Activated B cell treated with CpG ODN at 0.5 μM for 24 hours (primary cell): ENCODE measurements at places on chromosomes 1 and 21.

GRCh38 chr21:42463861-42464515, 32.0 kb downstream of the RSPH1 start:
- peak; percentile 26 for DNase-seq

DNA sequence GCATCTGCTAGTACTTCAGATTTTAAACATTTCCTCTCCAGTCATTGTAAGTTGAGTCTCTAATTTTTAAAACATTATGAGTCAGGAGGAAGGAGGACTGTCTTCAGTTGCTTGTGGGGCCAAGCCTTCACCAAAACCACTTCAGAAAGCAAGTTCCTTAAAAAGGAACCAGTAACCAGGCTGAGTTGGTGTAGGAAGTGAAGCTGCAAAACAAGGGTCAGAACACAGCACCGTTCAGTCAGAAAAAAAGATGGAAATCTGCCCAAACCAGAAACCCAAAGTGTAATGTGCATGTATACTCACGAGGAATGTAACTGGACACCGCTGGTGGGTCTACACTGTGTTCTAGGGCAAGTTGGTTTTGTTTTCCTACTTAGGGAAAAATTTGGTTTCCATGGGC, 402.1 kb downstream of the SETD4 start:
- DNase-seq, result no peak

DNA sequence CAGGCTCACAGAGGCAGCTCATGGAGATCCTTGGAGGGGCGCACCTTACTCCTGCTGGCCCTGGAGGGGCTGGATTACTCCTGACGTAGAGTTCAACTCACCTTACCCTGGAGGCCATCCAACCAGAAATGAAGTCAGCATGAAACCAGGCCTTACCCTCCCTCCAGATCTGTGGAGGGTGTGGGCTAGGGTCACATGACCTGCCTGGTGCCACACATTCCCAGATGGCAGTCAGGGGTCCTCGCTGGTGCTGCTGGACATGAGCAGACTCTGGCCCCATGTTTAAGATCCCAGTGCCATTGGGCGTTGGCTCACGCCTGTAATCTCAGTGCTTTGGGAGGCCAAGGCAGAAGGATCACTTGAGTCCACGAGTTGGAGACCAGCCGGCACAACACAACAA, 4.5 kb downstream of the C21orf58 start:
- no peak for DNase-seq

DNA sequence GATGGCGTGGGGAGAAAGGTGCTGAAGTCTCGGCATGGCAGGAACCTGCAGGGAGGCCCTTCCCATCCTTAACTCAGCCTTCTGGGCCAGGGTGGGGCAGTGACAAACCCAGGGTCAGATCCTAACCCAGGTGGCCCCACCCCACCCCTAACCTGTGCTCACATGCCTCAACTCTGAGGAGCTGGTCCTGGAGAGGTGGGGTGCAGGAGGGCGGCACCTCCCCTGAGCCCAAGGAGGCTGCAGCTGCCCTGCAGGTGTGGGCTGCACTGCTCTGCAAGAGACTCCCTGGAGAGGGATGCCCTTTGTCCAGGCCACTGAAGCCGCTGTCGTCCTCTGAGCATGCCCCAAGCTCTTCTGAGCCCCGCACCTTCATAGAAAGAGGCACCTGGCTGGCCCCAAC, 15.2 kb upstream of the ADAMTSL4 start:
- DNase-seq, result no peak

DNA sequence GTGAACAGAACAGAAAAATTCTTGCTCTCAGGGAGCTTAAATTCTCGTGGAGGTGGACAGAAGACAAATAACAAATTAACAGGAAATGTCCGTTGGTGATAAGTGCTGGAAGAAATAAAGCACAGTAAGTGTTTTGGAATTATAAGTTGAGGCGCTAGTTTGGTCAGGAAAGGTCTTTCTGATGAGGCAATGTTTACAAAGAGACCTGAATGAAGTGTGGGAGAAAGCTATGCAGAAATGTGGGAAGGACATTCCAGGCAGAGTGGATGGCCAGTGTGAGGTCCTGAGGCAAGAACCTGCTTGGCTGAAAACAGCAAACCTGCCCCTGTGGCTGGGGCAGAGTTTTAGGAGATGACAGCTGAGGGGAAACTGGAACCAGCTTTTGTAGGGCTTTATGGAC, 23.3 kb downstream of the NGF start:
- DNase-seq, result no peak

DNA sequence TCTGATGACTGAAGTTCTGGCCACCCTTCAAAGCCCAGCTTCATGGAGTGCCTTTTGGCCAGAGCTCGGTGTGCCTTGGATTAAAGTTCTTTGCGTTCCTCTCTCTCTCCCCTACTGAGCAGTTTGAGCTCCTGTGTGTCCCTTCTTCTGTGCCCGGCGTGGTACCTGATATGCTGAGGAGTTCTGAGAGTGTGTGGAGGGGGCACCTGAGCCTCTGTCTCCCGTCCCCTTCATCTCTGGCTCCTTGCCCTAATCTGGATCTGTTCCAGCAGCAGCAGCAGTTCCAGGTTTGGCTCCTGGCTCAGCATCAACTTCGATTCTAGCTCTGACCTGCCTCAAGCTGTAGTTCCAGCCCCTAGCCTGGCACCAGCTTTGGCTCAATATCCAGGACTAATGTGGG, 25.1 kb upstream of the MYCL start:
- DNase-seq, result no peak

DNA sequence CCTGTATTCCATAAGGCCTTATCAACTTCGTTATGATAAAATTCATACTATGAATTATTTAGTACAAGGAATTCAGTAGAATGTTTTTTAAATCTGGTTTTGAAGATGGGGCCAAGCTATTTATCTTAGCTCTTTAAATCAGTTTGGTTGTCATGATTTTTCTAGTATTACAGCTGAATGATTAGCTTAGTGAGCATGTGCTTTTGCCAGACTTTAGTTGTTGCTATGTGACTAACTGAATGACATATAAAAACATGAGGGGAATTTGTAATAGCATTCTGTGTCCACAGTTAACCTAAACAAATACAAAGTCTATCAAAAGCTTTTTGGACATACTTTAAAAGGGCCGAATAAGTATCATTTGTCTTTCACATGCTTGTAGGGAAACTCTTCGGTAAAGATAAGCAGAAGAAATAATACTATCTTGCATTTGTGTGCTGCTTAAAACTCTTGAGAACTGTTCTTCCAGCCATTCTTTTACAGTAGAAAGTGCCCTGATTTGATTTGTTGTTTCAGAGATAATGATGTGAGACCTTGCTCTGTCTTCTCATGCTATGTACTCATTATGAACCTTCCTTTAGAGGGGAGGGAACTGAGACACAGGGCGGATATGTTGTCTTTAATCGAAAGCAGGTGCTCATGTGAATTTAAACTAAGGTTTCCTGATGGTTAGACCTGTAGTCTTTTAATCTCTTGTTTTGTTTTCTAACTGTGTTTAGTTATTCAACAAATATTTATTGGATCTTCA, 18.8 kb downstream of the NEK7 start:
- DNase-seq, result no peak

GRCh38 chr1:218659911-218660677, 315.0 kb downstream of the TGFB2 start:
- no peak for DNase-seq

DNA sequence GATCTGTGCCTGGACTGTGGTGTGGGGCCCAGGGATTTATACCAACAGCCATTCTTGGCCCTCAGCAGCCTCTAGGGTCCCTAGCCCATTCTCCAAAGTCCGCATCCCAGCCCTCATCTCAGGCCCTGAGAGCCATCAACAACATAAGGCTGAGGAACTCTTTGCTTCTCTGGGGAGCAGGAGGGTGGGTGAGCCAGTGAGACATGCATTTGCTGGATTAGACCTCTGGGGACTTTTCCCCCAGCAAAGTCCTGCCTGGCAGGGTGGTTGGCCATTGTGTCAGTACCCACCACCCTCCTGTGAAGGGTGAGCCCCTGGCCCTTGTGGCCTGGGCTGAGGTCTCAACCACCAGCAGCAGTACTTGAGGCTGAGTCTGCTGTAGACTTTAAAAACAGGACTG, 24.2 kb upstream of the FAM20B start:
- no peak for DNase-seq

- no peak for DNase-seq
Observed at GRCh38 chr1:154972517-154973343, 1.8 kb upstream of the CKS1B start.

DNA sequence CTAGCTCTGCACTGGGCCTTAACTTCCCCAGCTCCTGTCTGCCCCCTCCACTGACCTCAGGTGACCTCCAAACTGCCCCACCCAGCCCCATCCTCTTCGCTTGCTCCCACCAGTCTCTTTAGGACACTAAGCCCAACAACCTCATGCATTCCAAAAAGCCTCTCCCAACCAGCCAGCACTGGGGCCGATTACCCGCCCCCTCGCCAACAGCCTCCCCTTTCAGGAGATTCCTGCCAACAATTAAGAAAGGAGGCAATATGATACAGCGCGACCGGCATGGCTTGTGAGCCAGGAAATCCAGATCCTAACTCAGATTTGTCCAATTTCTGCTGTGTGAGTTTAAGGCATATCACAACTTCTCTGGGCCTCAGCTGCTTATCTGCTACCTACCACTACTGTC, 14.7 kb downstream of the KANK4 start:
- DNase-seq, result no peak

- DNase-seq, result no peak
Observed at GRCh38 chr1:145991735-145992412, 4.5 kb downstream of the TXNIP start.

DNA sequence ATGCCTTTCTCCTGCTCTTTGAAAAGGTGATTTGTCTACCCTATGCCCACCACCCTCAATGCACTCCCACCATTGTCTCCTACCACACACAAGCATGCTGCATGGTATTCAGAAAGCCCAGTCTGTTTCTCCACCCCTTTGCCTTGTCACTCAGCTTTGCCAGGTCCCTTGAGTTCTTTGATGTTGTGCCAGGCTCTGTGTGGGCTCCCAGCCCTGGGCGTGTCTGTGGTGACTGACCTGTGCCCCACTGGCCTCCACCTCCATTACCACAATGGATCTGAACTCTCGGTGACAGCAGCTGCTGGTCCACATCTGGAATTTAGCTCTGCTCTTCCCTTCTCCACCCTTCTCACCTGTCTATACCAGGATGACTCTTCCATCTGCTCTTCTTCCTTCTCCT, 34.9 kb downstream of the ATP2B4 start:
- no peak for DNase-seq

DNA sequence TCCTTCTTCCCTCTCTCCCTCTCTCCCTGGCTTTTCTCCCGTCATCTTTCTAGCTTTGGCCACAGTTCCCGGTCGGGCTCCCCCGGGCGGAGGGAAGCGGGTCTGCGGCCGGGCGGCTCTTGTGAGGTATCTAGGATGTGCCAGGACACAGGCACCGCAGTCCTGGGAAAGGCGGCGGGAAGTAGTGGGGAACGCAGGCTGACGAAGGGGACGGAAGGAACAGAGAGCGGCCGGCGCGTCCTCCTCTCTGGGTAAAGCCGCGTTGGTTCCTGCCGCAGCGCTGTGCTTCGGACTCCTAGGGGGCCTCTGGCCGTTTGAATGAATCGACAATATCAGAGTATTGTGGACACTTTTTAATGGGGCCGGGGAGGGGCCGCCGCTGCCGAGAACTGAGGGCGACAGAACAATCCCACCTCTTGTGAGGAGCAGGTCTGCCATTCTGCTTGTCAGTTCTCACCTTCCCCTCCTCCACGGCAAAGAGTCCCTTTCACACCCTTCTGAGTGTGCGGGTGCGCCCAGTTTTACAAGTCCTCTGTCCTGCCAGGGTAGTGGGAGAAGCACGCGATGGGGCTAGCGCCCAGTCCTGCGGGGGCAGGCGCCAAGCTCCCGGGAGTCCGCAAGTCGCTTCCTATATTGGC, 1.2 kb upstream of the LHX9 start:
- no peak for DNase-seq

- DNase-seq, result no peak
Observed at GRCh38 chr1:24972915-24973242, 42.8 kb upstream of the RUNX3 start.

DNA sequence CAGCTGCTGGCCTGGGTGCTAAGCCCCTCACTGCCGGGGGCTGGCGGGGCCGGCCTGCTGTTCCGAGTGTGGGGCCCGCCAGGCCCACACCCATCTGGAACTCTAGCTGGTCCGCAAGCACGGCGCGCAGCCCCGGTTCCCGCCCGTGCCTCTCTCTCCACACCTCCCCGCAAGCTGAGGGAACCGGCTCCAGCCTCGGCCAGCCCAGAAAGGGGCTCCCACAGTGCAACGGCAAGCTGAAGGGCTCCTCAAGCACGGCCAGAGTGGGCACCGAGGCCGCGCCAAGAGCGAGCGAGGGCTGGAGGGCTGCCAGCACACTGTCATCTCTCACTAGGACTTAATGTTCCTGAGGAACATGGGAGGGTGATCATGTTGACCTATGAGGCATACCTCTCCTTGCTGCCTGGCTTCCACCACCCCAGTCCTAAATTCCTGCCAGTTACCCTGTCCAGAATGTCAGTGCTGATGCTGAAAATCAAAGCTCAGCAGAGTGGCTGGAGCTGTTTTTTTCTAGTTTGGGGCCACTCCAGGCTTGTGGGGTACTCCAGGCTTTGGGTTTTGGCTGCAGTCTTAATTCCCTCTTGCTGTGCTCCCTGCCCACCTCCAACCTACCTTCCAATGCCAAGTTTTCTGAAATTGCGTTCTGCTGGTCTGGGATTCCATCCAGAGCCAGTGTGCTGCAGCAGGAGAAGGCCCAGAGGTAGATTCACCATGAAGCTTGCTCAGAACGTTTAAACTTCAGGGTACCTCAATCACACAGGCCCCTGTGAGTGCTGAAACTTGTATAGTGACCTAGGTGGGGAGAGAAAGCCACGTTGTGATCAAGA, 44.2 kb upstream of the LPGAT1 start:
- no peak for DNase-seq

DNA sequence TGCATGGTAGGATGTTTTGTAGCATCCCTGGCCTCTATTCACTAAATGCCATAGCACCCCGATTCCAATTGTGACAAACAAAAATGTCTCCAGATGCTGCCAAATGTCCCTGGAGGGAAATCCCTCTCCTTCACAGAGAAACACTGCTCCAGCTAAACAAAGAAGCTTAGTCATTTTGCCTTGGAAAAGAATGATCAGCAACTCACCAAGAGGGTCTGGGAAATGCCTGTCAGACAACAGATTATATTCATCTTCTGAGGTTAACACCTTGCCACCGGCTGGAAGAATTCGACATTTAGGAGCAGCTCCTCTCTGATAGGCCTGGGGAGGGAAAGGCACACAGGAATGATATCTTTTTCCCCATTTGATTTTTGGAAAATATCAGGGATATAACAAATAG, 84.4 kb downstream of the NIBAN1 start:
- no peak for DNase-seq

GRCh38 chr1:66571789-66572188, 37.8 kb downstream of the SGIP1 start:
- DNase-seq, result no peak

DNA sequence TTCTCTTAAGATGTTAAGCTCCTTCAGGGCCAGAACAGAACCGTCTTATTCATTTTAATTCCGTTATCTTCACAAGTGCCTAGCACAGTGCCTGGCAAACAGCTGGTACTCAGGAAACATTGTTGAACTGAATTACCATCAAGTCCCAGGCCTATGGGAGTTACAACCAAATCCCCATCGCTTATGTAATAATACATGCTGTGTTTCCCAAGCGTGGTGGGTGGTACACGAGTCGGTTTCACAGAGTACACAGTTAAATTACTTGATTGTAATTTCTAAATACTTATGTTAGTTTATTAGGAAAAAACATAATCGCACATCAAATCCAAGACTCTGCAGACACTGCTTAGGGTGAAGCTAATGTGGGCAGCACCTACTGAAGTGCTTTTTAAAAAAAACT, 1.0 kb downstream of the ANGEL2 start:
- no peak for DNase-seq
